ENCODE measurements at places on chromosomes 6 and 20.
A peak's percentile ranks its signal among the peaks of the same experiment; 100 is the strongest.

DNA sequence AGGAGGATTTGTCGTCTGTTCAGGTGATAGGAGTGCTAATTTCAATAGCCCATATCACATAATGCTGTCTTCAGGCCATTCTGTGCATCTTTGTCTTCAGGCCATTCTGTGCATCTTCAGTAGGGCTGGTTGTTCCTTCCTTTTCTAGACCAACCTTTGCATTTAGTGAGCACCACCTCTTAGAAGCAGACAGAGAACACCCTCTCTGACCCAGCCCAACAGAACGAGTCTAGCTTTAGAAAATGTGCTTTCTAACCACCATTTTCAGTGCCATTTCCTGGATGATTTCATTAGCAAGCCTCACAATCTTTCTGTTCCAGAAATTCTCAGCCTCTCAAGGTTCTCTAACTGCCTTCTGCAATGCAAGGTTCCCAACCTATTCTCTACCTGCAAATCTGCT, 215.3 kb upstream of the KCNQ5 start:
- DNase-seq: no peak

DNA sequence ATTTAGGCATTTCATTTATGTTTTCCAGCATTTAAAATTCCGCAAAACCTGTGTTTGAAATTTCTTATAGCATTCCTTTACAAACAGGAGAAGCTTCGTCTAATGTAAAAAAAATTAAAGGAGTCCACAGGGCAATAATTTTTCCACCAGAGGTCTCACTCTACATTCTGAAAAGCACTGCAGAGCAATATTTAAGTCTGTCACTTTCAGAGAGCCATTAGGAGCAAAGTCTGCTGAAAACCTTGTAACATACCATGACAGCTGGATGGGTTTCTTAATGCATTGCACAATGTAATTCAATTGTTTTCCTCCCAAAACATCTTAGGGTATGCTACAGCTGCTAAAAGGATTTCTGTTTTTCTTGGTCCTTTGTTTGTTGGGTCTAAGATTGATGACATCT, 18.0 kb downstream of the BAG2 start:
- DNase-seq: peak; percentile 49

- no peak for DNase-seq
Measured at GRCh38 chr6:153027480-153027879, 25.0 kb upstream of the MTRF1L start.

GRCh38 chr20:50567860-50568548, 57.8 kb downstream of the PTPN1 start:
- no peak for DNase-seq

GRCh38 chr6:166156942-166157341, 10.7 kb downstream of the TBXT start:
- DNase-seq: peak; percentile 17

GRCh38 chr6:52641388-52641787, 29.5 kb upstream of the TMEM14A start:
- no peak for DNase-seq

DNA sequence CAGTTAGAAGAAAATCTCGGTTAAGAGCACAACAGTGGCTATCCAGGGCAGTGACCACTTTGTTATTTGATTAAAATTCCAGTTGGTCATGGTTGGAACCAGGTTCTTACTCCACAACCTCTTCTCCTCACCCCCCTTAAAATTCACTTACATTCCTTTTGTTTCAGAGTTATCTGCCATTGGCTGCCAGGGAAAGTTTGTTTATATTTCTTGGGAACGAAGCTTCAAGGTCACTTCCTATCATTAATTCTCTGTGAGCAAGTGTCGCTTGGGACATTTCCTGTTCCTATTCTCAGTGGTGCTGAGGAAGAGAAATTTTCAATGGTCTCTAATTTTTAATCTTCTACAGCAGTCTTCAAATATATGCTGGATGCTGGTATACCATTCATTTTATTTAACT, 121.1 kb upstream of the COL21A1 start:
- DNase-seq: peak; percentile 68

- peak; percentile 63 for DNase-seq
Measured at GRCh38 chr20:49384437-49385434, 97.7 kb downstream of the KCNB1 start.

- DNase-seq: no peak
Measured at GRCh38 chr20:1941226-1941625, 46.0 kb downstream of the SIRPA start.

GRCh38 chr6:35076997-35077712, 64.0 kb downstream of the TCP11 start:
- no peak for DNase-seq

DNA sequence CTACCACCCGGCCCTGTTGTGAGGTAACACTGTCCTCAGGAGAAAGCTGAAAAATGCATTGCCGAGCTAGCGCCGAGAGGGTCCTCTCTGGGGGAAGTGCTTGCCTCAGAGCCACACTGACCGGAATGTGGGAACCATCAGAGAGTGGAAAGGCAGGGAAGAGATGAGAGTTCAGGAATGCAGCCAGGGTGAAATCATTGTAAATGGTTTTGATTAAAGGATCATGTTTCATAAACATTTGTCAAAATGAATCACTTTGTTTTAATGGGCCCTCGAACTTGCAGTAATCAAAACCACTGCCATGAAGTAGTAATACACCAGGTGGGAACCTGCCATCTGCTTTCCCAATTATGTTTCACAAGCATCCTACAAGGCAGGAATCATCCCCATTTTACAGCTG, 16.9 kb upstream of the IL17F start:
- peak; percentile 86 for DNase-seq

DNA sequence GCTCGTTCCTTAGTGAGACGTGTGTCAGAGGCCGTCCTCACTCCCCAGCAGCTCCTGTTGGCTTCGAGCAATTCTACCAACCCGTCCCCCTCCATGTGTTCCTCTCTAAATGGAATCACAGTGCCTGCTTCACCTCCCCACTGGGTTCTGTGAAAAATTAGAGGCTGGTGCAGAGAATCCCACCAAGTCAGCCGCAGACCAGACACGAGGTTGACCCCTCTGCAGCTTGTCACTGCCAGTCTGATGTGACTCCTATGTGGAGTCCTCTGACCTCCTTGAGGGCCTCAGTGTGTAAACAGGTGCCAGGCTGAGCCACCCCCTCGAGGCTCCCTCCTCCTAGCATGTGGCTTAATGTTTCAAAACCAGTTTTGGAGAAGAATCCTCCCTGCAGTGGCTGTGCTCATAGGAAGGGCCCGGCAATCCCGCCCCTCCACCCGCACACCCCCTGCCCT, 12.6 kb upstream of the IRF4 start:
- DNase-seq: no peak

- DNase-seq: no peak
Measured at GRCh38 chr6:82068721-82069120, 178.8 kb downstream of the IBTK start.

DNA sequence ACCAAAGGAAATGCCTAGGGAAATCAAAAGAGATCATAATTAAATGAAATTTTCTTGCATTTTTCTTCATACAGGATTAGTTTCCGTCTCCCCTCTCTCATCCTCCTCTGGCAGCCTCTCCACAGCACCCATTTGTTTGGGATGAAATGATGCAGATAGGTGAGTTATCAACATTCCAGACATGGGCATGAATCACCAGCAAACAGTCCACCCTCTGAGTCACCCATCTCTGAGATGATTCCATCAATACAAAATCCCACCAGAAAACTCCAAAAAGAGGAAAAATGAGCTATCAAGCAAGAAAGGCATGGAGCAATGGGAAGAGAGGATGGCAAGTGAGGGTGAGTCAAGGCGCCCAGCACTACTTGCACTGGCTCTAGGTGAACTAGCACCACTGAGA, 11.4 kb downstream of the MC3R start:
- DNase-seq: peak; percentile 22

Measured in M059J (cell line).